ENCODE measurements at places on chromosomes 12 and 14.

DNA sequence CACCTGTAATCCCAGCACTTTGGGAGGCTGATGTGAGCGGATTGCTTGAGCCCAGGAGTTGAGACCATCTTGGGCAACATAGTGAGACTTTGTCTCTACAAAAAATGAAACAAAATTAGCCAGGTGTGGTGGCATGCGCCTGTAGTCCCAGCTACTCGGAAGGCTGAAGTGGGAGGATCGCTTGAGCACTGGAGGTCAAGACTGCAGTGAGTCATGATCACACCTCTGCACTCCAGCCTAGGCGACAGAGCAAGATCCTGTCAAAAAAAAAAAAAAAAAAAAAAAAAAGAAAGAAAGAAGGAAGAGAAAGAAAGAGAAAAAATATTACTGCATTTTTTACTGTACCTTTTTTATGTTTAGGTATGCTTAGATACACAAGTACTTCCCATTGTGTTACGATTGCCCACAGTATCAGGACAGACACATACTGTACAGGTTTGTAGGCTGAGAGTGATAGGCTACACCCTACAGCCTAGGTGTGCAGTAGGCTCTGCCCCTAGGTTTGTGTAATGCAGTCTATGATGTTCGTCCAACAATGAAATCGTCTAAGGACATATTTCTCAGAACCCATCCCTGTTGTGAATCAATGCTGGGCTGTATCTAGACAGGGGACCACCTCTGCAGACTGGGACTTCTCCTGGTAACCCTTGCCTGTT, 160.4 kb upstream of the PWP1 start:
- DNase-seq = no peak

- DNase-seq = no peak
Observed at GRCh38 chr12:49529414-49529813, 9.4 kb upstream of the KCNH3 start.

GRCh38 chr12:66065641-66066136, 64.9 kb downstream of the LLPH start:
- no peak for DNase-seq

DNA sequence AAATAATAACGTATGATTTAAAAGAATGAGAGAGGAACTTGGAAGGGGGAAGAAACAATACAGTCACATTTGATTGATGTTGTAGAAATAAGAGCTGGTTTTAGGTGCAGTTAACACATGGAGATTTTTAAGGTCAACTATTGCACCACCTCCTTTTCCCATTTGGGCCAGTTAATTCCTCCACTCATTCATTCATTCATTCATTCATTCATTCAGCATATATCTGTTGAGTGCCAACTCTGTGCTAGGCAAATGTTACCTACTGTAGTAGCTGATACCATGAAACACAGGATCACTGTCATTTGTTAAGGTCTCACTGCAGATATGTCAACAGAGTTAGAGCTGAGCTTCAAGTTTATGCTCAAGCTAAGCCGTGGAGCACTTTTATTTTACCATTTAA, 115.7 kb upstream of the ARID2 start:
- no peak for DNase-seq

DNA sequence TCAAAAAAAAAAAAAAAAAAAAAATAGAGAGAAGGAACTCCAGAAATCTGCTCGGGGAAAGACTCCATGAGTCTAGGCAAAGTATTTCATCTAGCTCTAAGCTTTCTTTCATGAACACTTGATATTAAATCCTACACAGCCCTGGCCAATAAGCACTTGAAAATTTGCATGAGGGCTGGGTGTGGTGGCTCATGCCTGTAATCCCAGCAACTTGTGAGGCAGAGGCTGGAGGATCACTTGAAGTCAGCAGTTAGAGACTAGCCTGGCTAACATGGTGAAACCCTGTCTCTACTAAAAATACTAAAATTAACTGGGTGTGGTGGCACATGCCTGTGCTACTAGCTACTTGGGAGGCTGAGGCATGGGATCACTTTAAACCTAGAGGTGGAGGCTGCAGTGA, 13.1 kb upstream of the METAP2 start:
- no peak for DNase-seq

GRCh38 chr12:14422516-14423230, 57.2 kb downstream of the ATF7IP start:
- no peak for DNase-seq
